Epithelial cell of proximal tubule (primary cell): ENCODE measurements at places on chromosomes 7 and 10. TPM values are rescaled to one million over a fixed set of nuclear protein-coding genes. Genes with fewer than 3 reads are reported as not detected.

GRCh38 chr7:86904949-86905834 is 154.3 kb downstream of the ELAPOR2 start:
- DNase-seq, result no peak

DNA sequence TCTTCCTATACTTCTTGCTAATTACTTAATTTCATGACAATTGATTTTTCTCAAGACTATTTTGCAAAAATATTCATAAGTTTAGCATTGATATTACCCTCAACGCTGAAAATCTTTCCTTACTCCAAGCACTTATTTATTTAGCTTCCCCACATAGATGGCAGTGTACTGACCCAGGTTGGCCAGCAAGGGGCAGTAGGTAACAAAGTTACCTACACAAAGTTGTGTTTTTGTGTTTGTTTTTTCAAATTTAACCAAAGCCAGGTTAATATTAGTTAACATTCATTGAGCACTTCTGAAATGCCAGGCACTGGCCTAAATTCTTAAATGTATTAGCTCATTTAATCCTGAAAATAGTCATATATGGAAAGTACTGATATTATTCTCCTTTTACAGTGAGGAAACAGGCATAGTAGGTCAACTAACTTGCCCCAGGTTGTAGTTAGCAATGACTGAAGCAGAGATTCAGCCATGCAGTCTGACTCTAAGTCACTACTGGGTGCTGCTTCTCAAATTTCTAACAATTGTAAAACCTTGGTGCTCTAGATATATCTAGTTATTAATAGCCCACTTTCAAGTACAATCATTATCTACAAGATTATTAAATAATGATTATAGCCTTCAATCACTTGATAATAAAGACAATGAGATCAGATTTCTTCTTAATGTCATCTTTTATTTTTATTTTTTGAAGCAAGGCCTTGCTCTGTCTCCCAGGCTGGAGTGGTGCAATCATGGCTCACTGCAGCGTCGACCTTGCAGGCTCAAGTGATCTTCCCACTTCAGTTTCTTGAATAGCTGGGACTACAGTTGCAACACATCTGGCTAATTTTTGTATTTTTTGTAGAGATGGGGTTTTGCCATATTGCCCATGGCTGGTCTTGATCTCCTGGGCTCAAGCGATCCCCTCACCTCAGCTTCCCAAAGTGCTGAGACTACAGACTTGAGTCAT is 5.8 kb upstream of the GGCT start:
- DNase-seq, result no peak

DNA sequence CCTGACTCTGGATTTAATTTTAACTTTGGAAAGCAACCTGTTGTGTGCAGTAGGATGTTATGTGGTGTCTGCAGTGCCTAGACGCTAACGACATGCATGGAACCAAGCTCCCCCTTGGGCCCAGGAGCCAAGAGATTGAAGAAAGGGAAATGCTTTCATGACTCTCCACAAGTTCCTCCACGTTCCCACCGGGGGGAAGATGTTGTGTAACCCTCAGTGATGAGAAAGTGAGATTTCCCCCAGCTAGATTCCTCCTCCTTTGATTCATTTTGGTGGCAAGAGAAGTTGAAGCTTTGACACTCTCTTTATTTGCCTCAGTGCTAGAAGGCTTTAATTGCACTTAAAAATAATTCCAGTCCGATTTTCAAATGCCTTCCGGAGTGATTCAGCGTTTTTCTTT is 157.9 kb upstream of the INSYN2A start:
- no peak for DNase-seq

GRCh38 chr7:139937715-139938114 is 108.7 kb downstream of the TBXAS1 start:
- DNase-seq, result no peak

DNA sequence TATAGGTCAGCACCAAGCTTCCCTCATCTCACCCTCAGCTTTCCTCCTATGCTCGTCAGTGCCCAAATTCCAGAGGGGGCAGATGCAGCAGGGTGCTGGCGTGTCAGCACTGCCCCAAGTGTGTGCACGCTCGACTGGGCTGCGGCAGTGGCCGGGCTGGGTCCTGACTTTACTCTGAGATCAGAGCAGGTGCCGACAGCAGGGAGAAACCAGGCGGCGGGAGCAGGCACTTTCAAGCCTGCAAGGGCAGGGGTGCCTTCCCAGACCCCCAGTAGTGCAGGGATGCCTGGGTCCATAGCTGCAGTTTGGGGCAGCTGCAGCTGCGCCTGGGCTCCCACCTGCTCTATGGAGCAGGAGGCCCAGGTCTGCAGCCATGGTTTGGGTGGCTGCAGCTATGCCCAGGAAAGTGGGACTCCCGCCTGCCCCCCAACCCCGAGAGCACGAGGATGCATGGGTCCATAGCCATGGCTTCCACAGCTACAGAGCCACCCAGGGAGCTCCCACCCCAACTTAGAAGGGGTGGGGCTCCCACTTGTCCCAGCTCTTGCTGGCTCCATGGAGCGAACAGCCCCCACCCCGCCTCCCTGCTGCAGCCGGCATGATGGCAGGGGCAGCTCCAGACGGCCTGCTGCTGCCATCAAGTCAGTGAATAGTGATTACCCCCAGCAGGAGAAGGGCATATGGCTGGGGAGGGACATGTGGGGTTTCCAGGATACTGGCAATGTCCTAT is 199.2 kb upstream of the KMT2E start:
- no peak for DNase-seq

DNA sequence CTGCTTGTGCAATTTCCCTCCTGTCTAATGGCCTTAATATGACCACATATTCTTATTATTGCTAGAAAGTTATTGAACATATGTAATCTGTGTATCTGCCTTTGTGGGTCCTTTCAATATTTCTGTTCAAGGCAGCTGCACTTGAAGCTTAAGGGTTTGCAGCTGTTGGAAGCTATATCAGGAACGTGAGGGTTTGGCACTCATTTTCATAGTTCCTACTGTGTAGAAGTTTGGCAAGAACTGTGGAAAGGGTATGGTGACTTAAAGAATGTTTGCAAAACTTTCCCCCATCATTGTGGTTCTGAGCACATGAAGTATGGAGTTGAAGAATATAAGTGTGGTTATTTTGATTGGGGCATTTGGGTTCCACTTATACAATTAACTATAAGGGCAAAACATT is 144.7 kb upstream of the SEMA3A start:
- DNase-seq, result no peak

- DNase-seq, result no peak
Measured at GRCh38 chr10:26815500-26815899, 45.3 kb downstream of the ABI1 start.

DNA sequence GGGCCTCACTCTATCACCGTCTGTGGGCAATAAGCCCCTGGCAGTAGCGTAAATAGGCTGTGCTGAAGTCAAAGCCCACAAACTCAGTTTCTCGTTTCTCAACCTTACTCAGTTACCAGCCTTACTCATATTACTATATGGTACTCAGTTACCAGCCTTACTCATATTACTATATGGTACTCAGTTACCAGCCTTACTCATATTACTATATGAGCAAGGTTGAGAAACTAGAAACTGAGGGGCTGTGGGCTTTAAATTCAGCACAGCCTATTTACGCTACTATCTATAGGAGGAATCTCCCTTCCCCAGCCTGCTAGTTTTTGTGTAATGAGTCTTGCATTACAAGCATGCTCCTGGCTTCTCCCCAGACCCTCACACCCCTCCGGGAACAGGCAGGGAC is 35.4 kb downstream of the CCDC3 start:
- no peak for DNase-seq

DNA sequence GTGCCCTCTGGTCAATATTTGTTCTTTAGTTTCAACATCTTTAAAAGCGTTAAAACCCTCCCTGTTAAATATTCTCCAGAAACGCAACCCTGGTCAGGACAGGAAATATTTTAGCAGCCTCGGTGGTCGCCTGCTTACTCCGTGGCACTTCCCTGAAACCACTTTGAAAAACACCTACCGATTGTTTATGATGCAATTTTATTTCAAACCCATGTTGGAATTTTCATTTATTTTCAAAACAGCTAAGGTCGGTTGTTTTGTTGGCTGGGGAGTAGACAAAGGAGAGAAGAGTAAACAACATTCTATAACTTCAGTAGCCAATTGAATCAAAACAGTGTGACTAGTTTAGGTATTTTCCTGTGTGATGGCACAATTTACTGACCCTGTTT is 733 bp upstream of the RBP4 start:
- DNase-seq, result no peak

- DNase-seq, result no peak
Measured at GRCh38 chr10:58013406-58013805, 254.3 kb downstream of the IPMK start.

- no peak for DNase-seq
Measured at GRCh38 chr10:76388321-76389023, 957.0 kb downstream of the LRMDA start.

GRCh38 chr7:131072505-131073091 is 255.1 kb upstream of the MKLN1 start:
- DNase-seq, result no peak

DNA sequence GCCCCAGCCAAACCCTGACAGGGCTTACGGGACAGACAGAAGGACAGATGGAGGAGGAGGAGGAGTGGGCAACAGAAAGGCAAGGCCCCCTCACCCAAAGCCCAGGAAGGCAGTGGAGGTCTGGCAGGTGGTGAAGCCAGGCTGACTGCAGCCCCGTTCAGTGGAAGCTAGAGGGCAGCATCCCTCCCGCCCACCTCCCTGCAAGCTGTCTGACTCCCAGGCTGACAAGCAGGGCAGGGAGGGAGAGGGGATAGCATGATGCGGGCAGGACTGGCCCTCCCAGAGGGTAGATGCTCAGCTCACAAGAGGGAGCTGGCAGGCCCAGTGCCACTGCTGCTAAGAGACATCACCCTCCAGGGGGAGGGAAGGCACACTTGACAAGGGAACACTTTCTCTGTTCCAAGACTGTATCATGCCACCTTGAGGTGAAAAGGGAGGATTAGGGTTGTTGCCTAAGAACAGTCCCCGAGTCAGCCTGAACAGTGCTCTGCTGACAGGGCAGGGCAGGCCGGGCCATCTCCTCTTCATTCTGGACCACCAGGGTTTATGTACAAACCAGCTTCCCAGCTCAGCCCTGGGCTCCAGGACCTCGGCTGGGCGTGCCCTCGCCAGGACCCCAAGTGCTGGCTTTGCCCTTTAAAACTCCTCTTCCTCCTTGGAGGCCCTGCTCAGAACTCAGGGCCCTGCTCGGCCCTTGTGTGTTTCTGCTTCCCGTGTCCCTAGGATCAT is 61.8 kb downstream of the RASGEF1A start:
- DNase-seq, result peak; percentile 20

GRCh38 chr7:4026941-4027486 is 655.1 kb upstream of the FOXK1 start:
- DNase-seq, result no peak

- DNase-seq, result no peak
Measured at GRCh38 chr10:59945590-59945989, 39.2 kb upstream of the CCDC6 start.

Gene POMZP3
- total RNA-seq, result 4.2 and 7.4 TPM in 2 replicates

Gene KIF11
- total RNA-seq, result 36.5 and 40.6 TPM in 2 replicates

Gene NEUROD6
- total RNA-seq, result not detected in 2 replicates

Gene GNGT1
- total RNA-seq, result not detected in 2 replicates

Gene OGDH
- 62.0 and 93.0 TPM in 2 replicates for total RNA-seq

Gene NOD1
- total RNA-seq, result 5.1 and 5.8 TPM in 2 replicates
